ENCODE measurements at places on chromosomes 2 and 18.

GRCh38 chr2:99677814-99678213 lies 188.0 kb upstream of the REV1 start:
- no peak for DNase-seq

DNA sequence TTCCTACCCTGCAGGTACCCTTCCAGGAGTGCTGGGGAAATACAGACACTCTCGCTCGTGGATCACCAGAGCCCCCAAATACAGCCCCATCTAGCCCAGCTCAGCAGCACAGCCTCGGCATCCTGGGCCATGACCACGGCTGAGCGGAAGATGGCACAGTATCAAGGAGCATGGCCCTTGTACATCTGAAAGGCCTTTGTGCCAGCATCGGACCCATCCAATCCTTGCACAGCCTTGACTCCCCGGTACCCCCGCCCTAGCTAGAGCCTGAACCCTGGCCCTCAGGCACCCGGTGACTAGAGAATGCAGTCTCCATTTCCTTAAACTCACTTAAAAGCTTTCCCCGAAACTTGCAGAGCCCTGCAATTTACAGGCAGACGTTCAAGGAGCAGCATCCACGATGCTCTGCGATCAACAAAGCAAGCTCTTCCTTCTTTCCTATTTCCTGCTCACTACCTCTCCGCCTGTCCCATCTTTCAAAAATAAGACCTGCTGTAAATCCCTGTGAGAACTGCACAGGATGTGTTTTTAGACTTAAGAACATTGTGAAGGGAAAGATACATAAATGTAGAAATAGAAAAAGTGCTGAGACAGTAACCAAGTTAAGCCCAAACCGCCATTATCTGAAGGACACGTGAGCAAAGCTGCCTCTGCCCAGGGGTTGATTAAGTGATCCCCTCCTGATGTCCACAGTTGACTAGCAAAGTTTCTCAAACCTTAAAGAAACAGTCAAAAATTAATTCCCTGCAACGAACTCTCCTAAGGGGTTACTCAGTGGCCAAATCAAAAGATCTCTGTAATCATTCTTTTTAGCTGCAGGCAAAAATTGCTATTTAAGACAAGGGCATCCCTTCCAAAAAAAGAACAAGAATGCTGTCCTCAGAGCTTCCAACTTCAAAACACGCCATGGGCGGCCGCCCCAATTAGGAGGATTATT lies 48.5 kb downstream of the ZNF516 start:
- no peak for DNase-seq

- no peak for DNase-seq
These were observed 223.7 kb downstream of the SOX11 start for GRCh38 chr2:5915881-5916310.

GRCh38 chr2:188975497-188976102 lies 1.4 kb downstream of the COL3A1 start:
- DNase-seq: peak; percentile 89

DNA sequence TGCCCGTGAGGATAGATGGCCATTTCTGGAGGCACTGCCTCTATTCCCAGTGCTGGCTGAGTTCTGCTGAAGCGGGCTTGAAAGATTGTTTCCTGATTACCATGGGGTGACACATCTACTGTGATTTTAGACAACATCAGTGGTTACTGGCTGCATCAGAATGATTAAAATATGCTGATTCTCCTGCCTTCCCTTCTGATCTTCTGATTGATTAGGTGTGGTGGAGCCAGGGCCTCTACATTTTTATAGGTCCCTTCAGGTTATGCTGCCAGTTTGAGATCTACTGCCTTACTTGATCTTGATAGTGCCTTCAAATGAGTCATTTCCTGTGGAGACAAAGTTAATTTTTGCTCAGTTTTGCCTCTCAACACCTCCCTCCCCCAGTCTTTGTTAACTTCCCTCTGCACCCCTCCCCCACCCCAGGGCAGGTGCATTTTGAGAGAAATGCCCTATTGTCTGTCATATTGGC lies 31.6 kb upstream of the SNORC start:
- no peak for DNase-seq

Data from GM04503 (cell line).